Activated CD8-positive, alpha-beta memory T cell treated with anti-CD3 and anti-CD28 coated beads, Interleukin-2, amount 10 ng/mL, durations not matched to agents 7 days and 5 days (primary cell): ENCODE measurements at places on chromosomes 2 and 18. TPM values are rescaled to one million over a fixed set of nuclear protein-coding genes. Genes with fewer than 3 reads are reported as not detected.
A peak's percentile ranks its signal among the peaks of the same experiment; 100 is the strongest.

The MYO1B gene
- 1.6 TPM for total RNA-seq

DNA sequence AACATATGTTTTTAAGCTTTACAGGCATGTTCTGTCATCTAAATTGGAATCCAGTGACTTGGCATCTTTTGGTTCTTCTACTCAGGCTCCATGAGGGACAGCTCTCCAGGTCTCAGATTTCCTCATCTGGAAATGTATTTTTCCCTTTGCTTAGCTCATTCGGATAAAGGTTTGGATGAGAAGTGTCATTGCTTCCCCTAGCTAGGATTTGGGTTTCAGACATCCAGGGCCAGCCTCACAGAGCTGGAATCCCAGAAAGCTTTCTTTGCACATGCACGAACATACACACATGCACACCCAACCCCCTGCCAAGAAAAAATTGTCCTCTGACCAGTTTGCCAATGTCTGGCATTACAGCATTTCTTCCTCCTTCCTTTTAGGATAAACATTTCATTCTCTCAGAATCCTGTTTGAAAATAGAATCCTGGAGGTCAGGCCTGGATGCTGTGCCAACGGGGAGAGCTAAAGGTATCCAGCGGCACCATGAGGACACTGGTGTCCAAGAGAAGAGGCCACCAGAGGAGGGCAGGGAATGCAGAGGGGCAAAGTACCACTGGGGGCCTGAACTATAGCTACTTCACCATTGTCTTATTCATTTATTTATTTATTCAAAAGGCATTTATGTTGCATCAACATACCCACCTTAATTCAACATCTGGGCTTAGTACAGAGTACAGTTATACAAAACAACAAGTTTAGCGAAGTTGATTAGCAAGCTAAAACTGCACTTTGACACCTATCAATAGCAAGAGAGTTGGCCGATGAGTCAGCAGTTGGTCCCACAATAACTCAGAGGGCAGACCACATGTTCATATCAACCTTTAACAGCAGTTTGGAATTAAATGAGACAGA is 97.9 kb upstream of the ATL2 start:
- H3K27ac ChIP-seq, result no peak overlapping the region
- H3K4me1 ChIP-seq, result peaks cover 30% of the 10 kb centered on the region
- peaks cover 5% of the 10 kb centered on the region for H3K36me3 ChIP-seq
- DNase-seq, result peak; percentile 61

DNA sequence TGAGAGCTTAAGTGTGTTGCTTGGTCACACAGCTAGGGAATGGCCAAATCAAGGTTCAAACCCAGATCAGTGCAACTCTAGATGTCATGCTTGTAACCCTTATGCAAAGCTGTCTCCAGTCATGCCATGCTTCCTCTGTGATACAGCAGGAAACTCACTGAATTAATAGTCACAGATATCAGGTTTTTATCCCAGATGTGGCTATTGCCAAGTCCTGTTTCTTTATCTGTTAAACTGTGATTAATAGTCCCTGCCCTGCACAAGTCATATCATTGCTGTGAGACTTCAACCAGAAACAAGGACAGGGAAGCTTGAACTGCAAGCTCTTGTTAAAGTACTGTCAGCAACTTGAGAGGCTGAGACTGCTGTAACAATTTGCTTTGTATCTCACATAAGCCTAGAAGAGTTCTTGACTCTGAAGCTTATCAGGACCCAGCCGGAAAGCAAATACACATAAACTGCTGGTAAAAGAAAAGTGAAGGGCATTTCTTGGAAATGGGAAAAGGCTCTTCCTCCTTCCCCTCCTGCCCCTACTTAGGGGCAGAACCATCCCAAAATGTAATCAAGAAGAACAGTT is 609.0 kb downstream of the DCC start:
- no peaks in the 10 kb centered on the region for H3K4me1 ChIP-seq
- H3K27me3 ChIP-seq, result no peaks in the 10 kb centered on the region
- no peak overlapping the region for H3K4me3 ChIP-seq
- no peak for DNase-seq
- H3K36me3 ChIP-seq, result no peaks in the 10 kb centered on the region

GRCh38 chr2:144071461-144071860 is 448.5 kb downstream of the ZEB2 start:
- no peaks in the 10 kb centered on the region for H3K4me1 ChIP-seq
- no peak overlapping the region for H3K27ac ChIP-seq
- DNase-seq, result no peak
- H3K4me3 ChIP-seq, result no peak overlapping the region

GRCh38 chr2:232541195-232541960 is 1.9 kb downstream of the CHRNG start:
- DNase-seq, result no peak
- H3K36me3 ChIP-seq, result peaks cover 2% of the 10 kb centered on the region
- no peak overlapping the region for H3K4me3 ChIP-seq
- no peak overlapping the region for H3K27ac ChIP-seq
- peaks cover 10% of the 10 kb centered on the region for H3K4me1 ChIP-seq
- H3K27me3 ChIP-seq, result peaks cover 6% of the 10 kb centered on the region

GRCh38 chr2:165601065-165601830 is 131.8 kb downstream of the CSRNP3 start:
- no peak overlapping the region for H3K4me3 ChIP-seq
- H3K36me3 ChIP-seq, result no peaks in the 10 kb centered on the region
- no peak overlapping the region for H3K27ac ChIP-seq
- no peak for DNase-seq

GRCh38 chr18:41347057-41347456 is 608.0 kb upstream of the PIK3C3 start:
- no peaks in the 10 kb centered on the region for H3K27me3 ChIP-seq
- H3K4me3 ChIP-seq, result no peak overlapping the region
- DNase-seq, result no peak
- no peaks in the 10 kb centered on the region for H3K4me1 ChIP-seq
- no peak overlapping the region for H3K27ac ChIP-seq
- H3K36me3 ChIP-seq, result no peaks in the 10 kb centered on the region

- no peak for DNase-seq
- H3K4me3 ChIP-seq, result no peak overlapping the region
- H3K27me3 ChIP-seq, result no peaks in the 10 kb centered on the region
- H3K27ac ChIP-seq, result no peak overlapping the region
- no peaks in the 10 kb centered on the region for H3K36me3 ChIP-seq
Measured at GRCh38 chr2:133658020-133658903, 90.0 kb upstream of the NCKAP5 start.

The HS1BP3 gene
- 12.8 TPM for total RNA-seq

GRCh38 chr2:229410264-229410663 is 139.2 kb upstream of the PID1 start:
- H3K27ac ChIP-seq, result no peak overlapping the region
